Peyer's patch (tissue), 4 donors: ENCODE measurements at places on chromosomes 11 and 22. TPM values are rescaled to one million over a fixed set of nuclear protein-coding genes. Genes with fewer than 3 reads are reported as not detected.

The CCDC89 gene
- total RNA-seq: 2.5 TPM

The OR9Q1 gene
- total RNA-seq: not detected

The TANGO2 gene
- total RNA-seq: 44.6 TPM

The CSNK1E gene
- 119 TPM for total RNA-seq
